WERI-Rb-1 (cell line): ENCODE measurements at places on chromosomes 1 and 21.

DNA sequence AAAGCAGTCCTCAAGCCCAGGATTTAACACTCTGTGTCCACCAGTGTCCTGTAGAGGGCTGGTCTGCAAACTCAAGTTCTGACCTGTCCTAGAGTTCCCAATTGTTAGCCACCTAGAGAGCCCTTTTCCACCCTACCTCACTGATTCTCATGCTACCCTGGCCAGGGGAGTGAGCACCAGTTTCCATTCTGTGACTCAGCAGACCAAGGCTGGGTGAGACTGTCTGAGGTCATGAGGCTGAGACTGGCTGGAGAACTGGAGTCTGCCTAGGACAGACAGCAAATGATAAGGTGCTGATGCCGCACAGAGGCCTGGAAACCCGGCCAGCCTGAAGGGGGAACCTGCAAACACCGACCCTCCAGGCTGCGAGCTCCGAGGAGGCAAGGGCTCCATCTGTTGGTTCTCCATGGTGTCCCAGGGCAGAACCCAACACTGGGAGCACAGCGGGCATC lies 13.7 kb downstream of the GLIS1 start:
- DNase-seq: peak; percentile 73

GRCh38 chr1:13492711-13493110 lies 21.1 kb downstream of the LRRC38 start:
- DNase-seq: no peak

- peak; percentile 41 for DNase-seq
These were observed 8.7 kb upstream of the COL6A1 start for GRCh38 chr21:45972716-45973474.

GRCh38 chr1:190452272-190452848 lies 25.3 kb downstream of the BRINP3 start:
- no peak for DNase-seq

- no peak for DNase-seq
These were observed 60.5 kb downstream of the RUNX1 start for GRCh38 chr21:34988625-34989024.

DNA sequence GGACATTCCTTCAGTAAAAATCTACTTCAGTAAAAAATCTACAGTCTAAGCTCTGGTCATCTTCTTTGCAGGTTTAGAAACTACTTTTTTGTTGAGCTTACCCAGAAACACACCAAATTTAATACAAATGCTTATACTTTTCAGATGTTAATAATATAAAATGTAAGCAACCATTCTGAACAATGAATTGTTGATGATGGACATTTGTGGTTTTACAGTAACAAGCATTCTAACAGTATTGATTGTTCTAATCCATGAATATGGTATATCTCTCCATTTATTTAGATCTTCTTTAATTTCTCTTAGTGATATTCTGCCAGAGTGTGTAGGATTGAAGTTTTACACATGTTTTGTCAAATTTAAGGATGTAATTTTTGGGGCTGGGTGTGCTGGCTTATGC lies 27.0 kb upstream of the SRSF10 start:
- DNase-seq: no peak

GRCh38 chr1:70358921-70359564 lies 4.5 kb upstream of the ANKRD13C start:
- no peak for DNase-seq

DNA sequence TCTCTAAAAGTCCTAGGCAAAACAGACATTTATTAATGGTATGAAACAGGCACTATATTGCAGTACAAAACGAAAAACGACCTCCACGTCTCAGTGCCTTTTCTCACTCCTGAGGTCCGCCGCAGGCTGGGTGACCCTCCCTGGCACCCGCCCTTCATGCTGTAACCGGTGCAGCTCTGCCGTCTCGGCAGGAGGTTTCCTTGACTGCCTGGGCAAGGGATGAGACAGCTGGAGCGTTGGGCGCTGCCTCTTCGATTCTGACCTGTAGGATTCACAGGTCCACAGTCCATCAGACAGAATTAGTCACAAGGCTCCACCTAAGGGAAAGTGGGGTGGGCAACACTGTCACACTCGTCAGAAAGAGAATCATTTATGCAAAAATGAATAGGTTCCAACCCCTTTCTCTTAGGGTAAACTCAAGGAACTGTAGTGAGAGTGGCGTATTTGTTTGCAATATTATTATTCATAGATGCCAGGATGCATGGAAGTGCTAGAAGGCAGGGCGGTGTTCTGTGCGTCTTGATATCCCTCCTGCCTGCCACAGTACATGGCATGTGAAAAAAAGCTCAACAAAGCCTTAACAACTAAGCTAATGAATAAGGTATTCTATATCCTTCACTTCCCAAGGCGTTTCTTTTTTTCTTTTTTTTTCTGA lies 23.5 kb upstream of the ZBTB18 start:
- peak; percentile 91 for DNase-seq

- no peak for DNase-seq
These were observed 47.1 kb downstream of the DDAH1 start for GRCh38 chr1:85417876-85418275.

DNA sequence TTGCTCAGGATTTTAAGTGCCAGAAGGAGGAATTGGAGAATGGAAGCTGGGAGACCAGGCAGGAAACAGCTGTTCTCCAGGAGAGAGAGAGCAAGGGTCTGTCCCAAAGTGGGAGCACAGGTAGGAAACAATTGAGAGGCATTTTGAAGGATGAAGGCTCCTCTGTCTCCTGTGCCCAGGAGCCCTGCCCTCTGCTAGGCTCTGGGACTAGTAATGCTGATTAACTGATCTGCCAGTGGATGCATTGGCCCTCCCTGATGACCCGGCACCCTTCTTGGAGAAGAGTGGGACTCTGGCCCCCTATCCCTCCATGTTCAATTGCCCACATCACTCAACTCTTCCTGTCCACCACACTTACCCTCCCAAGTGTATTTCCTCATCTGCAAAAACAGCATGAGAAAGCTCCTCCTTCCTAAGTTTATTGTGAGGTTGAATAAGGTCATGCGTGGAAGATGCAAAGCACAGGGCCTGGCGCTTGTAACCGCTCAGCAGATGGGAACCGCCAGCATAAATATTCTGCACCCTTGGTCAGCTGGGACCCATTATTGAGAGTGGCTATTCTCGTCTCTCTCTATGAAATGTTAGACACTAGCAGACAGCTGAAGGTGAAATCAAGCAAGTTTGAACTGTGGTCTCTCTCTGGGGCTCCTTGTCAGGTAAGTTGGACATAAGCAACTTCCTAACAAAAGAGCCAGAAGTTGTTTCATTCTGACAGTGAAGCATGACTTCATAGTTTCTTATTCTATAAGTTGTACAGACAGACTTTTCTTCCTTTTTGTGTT lies 63.0 kb upstream of the ANGPTL1 start:
- DNase-seq: no peak

DNA sequence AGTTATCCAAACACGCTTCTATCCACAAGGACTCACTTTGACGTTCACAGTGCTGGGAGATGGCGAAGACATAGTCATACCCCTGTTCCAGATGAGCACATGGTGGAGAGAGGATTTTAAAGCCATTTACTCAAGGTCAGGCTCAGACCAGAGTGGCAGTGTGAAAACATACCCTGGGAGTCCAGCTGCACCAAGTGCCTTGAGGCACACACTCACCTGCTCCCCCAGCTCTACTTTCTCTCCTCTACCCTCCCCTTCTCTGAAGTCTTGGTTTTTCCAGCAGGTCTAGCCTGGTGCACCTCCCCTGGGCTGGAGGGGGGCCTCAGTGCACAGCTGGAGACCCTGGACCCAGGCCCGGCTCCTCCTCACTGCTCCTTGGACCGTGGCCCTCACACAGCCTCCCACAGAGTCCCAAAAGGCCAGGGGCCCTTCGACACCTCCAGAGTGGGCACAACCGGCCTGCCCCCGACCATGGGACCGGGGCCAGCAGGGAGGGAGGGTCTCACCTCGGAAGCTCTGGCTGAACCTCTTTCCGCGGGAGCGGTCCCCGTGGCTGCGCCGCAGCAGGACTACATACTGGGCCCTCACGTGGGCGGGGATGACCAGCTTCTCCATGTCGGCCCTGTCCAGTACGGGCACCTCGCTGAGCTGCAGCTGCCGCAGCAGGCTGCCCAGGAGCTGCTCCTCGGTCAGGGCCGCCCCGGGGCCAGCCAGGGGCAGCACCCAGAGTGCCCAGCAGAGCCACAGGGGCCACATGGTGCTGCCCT lies 452 bp downstream of the LEFTY2 start:
- DNase-seq: no peak

DNA sequence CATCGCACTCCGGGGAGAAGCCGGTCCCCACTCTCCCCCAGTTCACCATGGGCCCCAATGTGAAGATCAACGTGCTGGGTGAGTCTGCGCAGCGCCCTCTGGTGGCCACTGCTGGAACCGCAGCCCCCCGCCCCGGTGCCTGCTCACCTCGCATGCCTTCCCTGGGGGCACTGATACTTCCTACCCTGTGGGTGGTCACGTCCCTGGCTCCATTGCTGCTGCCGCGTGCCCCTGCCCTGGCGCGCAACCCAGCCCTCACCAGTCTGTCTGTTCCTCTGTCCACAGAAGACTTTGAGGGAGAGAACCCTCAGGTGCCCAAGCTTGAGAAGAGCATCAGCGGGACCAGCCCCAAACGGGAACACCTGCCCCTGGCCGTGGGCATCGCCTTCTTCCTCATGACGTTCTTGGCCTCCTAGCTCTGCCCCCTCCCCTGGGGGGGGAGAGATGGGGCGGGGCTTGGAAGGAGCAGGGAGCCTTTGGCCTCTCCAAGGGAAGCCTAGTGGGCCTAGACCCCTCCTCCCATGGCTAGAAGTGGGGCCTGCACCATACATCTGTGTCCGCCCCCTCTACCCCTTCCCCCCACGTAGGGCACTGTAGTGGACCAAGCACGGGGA lies 7.6 kb downstream of the EFNA3 start:
- DNase-seq: peak; percentile 93

DNA sequence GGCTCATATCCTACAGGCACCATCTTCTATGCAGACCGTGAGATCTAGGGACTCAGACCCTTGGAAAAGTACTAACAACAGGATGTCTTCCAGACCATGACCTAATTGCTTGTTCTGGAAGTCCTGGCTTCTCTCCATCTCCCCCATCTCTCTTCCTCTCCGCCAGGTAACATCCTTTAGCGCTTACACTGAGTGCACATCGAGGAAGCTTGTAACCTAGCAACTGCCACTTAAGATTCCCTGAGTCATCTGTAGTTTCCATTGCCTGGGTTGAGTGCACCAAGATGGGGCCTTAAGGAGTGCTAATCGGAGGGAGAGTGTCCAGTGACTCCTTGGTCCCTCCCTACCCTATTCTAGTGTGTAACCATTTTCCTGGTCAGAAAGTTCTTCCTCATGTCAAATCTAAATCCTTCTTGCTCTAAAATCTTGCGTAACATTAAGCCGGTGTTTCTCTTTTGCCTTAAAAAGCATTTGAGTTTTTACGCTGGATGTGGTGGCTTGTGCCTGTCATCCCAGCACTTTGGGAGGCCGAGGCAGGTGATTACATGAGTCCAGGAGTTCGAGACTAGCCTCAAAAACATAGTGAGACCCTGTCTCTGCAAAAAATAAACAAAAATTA lies 9.7 kb downstream of the KLHDC8A start:
- DNase-seq: no peak

DNA sequence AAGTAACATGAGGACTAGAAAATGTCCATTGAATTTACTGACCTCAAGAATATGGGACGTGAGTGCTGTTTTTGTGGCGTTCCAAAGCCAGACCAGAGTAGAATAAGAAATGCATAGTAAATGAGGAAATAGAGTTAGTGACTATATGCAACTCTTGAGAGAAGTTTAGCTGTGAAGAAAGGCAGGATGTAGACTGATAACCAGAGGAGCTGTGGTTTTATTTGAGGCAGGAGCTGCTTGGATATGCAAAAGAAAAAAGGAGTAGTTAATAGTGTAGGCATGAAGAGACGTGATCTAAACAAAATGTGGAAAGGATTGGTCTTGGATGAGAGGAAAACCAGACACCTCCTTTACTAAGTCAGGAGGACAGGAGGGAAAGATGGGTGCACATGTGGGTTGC lies 28.2 kb downstream of the DNAH14 start:
- DNase-seq: no peak

GRCh38 chr1:21143752-21144151 lies 32.9 kb downstream of the EIF4G3 start:
- DNase-seq: no peak

DNA sequence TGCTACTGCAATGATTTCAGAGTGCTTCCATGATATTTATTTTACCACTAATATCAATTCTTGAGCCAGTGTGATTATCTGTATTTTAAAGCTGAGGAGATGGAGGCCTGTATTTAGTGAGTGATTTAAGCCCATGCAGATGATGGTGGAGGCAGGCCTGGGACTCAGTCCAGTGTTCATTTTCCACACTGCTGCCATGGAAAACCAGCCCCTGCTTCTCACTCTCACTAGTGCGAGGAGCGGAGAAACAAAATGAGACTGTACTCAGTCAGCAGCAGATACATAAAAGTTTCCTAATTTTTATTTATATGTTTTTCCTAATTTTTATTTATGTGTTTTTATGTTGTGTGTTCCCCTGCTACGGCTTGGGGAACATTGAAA lies 32.8 kb downstream of the LRRC8B start:
- DNase-seq: no peak

DNA sequence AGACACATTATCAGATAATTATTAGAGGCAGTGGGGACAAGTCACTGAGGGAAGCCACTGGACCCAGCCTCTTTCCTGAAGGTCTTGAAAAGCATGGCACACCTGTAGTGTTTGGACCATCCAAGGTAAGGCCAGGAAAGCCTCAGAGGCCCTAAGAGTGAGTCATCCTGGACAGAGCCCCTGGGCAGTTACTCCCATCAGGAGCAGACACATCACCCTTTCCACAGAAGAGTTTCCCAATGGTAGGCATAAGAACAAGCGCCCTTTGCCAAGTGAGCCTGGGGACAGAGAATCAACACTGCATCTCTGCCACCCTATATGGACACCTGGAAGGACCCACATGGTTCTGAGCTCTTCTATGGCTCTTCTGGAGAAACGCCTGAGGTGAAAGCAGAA lies 136.0 kb downstream of the PLXNA2 start:
- peak; percentile 14 for DNase-seq

- DNase-seq: no peak
These were observed 7.4 kb upstream of the TENT5C start for GRCh38 chr1:117598489-117598888.

GRCh38 chr1:42949312-42950115 lies 9.2 kb downstream of the SLC2A1 start:
- no peak for DNase-seq

GRCh38 chr1:231584117-231584516 lies 42.5 kb upstream of the DISC1 start:
- no peak for DNase-seq

- DNase-seq: no peak
These were observed 222.7 kb downstream of the TM2D1 start for GRCh38 chr1:61501971-61502916.

GRCh38 chr1:95311014-95311413 lies 77.0 kb downstream of the RWDD3 start:
- no peak for DNase-seq

GRCh38 chr1:161718559-161719324 lies 2.6 kb upstream of the FCRLB start:
- no peak for DNase-seq

DNA sequence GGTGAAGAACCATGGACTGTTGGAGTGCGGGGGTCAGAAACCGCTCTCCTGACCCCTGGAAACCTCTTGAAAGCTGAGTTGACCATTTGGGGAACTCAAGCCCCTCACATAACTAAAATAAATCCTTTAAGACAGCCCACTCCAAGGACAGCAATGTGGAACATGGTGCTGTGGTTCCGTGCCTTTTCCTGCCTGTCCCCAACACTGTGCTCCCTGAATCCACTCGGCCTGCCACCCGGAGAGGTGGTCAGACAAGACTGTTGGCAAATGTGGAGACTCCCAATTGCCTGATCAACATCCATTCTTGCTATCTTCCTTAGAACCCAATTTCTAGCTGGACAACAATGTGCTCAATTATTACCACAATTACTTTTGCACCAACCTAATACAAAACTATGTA lies 286.0 kb downstream of the NPHP4 start:
- no peak for DNase-seq

GRCh38 chr1:81228926-81229325 lies 571.8 kb upstream of the ADGRL2 start:
- DNase-seq: no peak
